HT-29 (cell line): ENCODE measurements at places on chromosomes 16 and 17.

- DNase-seq = peak; percentile 48
Measured at GRCh38 chr17:42118545-42118944, 2.6 kb downstream of the KAT2A start.

DNA sequence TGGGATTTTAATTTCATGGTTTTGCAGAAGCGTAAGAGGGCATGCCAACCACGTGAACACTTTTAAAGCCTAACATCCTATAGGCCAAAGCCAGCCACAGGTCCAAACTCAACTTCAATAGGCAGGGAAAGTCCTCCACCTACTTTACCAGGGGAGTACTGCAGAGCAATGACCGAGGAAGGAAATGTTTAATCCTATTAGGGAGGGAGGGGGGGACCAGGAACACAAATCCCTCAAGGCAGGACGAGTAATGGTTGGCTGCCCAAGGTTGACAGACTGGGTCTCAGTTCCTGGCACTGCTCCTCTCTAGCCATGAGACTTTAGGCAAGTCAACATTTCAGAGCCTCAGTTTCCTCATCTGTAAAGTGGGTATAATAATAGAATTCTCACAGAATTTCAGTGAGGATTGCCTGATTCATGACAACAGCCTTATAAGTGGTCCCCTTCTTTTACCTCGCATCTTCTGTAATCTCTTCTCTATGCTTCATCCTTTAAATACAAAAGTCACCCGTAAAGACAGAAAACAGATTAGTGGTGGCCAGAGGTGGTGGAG lies 315.8 kb downstream of the HAPSTR1 start:
- no peak for DNase-seq

DNA sequence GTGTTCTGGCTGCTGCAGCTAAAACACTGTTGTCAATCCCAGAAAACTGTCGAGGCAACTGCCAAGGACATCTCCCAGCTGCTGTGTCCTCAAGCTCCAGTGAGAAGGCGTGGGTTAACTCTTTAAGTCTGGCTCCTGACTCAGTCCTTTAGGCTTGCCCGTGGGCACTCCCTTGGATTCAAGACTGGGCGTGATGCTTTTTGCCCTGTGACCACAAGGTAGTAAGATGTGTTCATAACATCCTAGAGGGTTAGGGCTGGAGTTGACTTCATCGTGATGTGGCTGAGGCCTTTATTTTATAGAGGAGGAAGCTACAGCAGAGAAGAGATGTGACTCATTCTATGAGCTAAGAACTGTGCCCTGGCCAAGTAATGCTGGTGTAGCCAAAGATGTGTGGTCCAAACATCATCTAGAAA lies 50.9 kb upstream of the TEKT3 start:
- no peak for DNase-seq

DNA sequence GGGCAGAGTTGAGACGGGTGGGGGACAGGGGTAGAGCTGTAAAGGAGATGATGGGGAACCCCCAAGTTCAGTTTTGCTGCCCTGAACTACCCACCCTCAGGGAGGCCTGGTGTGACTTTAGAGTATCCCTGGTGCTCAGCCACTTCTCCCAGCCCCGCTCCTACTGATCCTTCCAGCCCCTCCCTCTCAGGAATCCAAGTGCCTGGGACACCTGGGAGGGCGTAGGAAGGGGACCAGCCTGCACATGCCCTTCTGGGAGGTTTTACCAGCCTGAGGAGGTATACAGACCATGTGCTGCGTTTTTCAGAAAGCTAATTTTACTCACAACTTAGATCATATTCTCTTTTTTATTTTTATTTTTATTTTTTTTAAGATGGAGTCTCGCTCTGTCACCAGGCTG lies 4.1 kb downstream of the ST6GALNAC2 start:
- no peak for DNase-seq

GRCh38 chr17:11251561-11252107 lies 10.6 kb downstream of the SHISA6 start:
- DNase-seq = no peak

DNA sequence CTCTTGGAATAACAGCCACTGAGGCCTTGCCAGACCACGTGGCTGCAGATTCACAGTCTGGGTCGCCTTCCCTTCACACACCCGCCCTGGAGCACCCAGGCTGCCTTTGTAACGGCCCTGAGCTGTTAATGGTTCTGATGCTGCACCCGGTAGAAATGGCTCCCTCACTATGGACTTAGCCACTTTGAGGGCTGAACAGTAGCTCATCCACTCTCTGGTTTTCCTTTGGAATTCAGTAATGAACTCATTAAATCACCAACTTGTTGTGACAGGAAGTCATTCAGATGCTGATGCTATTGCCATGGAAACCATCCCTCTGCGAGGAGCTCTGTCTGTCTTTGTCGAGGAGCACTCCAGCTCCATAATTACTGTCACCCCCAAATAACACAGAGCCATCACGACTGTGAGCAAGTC lies 59.2 kb downstream of the CDK5R1 start:
- no peak for DNase-seq

- DNase-seq = no peak
Measured at GRCh38 chr17:83099086-83099555, 19.7 kb downstream of the METRNL start.

- no peak for DNase-seq
Measured at GRCh38 chr16:84820305-84820684, 510 bp downstream of the CRISPLD2 start.

- peak; percentile 89 for DNase-seq
Measured at GRCh38 chr17:7988750-7989178, 13.7 kb upstream of the GUCY2D start.

- DNase-seq = no peak
Measured at GRCh38 chr16:51242296-51242994, 91.4 kb upstream of the SALL1 start.

- peak; percentile 70 for DNase-seq
Measured at GRCh38 chr17:9924735-9925191, 19.7 kb upstream of the RCVRN start.

- DNase-seq = no peak
Measured at GRCh38 chr16:1475552-1476114, 805 bp upstream of the CLCN7 start.

DNA sequence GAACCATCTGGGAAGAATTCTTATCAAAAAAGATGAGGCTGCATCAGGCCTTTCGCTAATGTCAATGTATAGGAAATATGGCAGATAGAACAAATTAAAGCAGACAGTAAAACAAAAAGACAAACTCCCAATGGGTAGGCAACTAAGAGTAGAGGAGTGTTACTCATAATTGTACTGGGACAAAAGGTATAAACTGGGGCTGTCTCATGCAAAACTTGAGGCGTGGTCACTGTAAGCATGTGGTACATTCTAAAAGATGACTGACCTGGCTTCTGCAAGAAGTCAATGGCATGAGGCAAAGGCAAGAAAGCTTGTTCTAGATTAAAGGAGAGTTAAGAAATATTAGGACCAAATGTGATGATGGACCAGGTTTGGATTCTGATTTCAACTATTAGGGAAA lies 26.7 kb downstream of the SMIM36 start:
- DNase-seq = no peak

GRCh38 chr16:89315791-89316581 lies 98.5 kb downstream of the ZNF778 start:
- peak; percentile 56 for DNase-seq

- no peak for DNase-seq
Measured at GRCh38 chr17:78236362-78237127, 5.1 kb downstream of the TMEM235 start.

- no peak for DNase-seq
Measured at GRCh38 chr17:16935241-16935663, 36.7 kb downstream of the TNFRSF13B start.

- DNase-seq = no peak
Measured at GRCh38 chr16:13781169-13781564, 138.8 kb upstream of the ERCC4 start.

DNA sequence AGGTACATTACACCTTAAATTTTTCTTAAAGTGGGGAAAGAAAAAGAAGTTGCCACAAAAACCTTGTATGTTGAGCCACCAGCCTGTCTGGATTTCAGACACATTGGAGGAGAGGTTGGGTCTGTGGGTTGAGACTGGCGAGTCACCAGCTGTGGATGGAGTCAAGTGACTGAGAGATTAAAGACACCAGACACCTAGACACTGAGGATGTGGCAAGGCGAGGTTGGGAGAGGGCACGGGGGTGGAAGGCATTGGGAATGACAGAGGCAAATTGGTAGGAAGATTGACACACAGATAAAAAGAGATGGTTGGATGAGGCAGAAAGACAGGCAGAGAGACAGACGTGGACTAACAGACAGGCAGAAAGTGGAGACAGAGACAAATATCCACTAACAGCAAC lies 49.6 kb downstream of the KCNJ12 start:
- DNase-seq = no peak

- no peak for DNase-seq
Measured at GRCh38 chr17:79845601-79845949, 6.3 kb upstream of the CBX4 start.

GRCh38 chr17:4679658-4680057 lies 24.3 kb downstream of the PELP1 start:
- peak; percentile 61 for DNase-seq

DNA sequence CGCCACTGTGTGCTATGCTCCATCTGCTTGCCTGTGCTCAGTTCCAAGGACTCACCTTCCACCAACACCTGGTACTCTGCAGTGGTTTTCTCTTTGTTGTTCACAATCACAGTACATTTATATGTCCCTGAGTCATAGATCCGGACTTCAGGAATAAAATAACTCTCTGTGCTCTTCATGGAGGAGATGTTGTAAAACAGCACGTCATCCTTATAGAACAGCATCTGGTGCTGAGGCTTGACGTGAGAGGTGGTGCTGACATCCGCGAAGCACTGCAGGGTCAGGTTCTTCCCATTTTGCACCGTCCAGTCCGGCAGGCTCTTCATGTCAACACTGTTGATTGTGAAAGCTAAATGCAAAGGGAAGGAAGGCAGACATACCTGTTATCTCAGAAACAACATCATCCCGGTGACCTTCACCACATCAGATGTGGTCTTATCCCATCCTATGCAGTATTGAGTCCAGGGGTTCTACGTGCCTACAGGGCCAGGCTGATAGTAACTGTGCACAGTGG lies 12.8 kb downstream of the PECAM1 start:
- DNase-seq = no peak

DNA sequence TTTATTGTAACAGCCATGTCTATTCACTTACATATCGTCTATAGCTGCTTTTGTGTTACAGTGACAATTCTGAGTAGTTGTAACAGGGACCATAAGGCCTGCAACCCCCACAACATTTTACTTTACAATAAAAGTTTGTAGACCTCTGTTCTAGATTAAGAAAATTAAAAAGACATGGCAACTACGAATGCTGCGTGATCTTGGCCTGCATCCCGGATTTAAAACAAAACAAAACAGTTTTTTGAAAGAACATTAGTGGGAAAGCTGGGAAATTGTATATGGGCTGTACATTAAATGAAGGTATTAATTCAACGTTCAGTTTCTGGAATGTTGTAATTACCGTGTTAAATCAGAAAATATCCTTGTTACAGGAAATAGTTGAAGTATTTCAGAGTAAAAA lies 64.1 kb downstream of the RMI2 start:
- DNase-seq = no peak

DNA sequence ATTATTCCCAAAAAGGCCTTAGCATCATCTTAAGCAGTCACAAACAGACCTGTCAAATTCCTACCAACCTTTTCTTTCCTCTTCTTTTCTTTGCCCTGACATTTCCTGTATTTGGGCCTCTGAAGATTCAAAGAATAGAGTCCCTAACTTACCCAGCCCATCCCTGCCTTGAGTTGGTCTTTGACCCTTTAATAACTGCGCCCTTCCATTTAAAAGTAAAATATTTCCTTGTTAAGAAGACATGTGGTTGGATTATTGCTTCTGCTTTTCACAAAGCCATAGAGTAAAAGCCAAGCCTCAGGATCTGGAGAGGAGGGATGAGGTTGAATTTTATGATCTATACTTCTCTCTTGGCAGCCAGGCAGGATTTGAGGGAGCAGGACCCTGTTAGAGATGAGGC lies 13.2 kb upstream of the CCL23 start:
- no peak for DNase-seq

- DNase-seq = no peak
Measured at GRCh38 chr16:29738514-29738913, 7.3 kb downstream of the C16orf54 start.

DNA sequence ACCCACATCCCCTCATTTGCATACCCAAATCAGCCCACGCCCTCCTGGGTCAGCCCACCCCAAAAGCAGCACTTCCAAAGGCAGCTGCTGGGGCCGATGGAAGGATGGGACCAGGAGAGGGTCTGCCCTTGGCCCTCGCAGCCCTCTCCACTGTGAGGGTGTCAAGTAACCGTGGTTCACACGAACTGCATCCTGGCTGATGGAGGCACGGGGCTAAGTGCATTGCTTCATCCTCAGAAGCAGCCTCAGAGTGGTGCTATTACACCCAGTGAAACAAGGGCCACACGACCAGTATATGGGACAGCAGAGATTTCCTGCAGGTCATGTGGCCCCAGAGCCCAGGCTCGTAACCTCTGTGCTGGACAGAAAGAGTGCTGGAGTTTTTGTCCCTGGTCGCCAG lies 13.2 kb upstream of the ATP2A3 start:
- DNase-seq = no peak

GRCh38 chr16:76665571-76666275 lies 388.5 kb downstream of the CNTNAP4 start:
- no peak for DNase-seq

DNA sequence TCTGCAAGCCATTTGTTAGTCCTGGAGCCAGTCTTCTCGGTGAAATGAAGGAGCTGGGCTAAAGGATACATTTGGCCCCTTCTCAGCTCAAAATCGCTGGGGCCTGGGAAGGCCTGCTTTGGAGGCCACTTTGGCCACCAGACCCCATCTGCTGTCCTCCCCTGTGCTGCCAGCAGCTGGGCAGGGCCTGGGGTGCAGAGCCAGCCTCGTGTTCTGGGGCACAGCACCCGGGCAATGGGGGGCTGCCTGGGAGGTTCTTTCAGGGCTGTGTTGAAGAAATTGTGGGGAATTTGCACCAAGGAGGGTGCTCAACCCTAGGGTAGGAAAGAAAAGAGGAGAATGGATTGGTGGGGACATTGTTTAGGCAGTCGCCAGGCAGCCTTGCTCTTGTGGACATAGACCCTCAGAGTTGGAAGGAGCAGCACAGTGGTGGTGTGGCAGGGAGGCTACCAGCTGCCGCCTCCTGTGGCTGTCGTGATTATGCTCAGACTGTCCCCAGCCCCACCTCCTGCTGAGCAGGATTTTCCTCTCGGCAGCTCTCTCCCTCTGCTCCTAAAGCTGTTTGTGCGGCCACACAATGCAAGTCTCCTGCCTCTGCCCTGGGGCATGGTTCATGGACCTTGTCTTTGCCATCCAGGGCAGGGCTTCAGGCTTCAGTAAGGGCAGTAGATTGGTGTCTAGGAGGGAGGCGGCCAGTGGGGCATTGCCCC lies 174.8 kb downstream of the NTN1 start:
- peak; percentile 0 for DNase-seq

GRCh38 chr16:59997706-59998105 lies 1263.6 kb upstream of the GOT2 start:
- no peak for DNase-seq
